ENCODE measurements at places on chromosomes 12 and 14. TPM values are rescaled to one million over a fixed set of nuclear protein-coding genes. Genes with fewer than 3 reads are reported as not detected.

ANKRD33 gene
- total RNA-seq = not detected

PLBD2 gene
- total RNA-seq = 31.8 TPM

CLMN gene
- 91.9 TPM for total RNA-seq

- no peak for DNase-seq
Observed at GRCh38 chr14:43877351-43877960, 629.6 kb downstream of the FSCB start.

GPR135 gene
- 6.5 TPM for total RNA-seq

DNA sequence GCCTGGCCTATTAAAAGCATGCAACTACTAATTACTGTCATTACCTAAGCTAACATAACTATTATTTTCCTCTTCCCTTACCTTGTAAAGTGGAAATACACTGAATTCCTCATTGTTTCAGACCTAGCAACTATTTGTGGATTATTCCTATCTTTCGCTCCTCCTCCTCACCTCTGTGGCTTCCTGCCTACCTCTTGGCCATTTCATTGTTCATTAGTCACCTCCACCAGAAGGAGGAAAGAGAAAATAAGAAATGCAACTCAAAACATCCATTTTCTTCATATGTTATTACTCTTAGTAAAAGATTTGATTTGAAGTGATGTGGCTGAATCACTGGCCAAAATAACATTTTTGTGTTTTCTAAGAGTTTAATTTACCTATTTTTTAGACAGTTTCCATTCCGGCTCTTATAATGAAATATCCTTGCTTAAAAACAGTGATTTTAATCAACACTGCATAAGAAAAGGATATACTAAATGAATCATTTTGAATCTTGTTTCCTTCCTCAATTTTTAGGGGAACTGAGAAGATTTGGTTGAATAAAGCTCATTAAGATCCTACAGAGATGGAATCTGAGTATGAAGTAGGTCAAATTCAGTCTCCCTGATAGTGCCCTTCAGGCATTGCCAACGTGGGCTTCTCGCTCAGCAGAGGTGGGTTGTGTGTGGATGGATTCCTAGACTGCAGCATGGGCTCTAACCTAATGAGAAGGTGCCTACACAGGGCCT, 27.6 kb upstream of the ARHGAP5 start:
- DNase-seq = no peak

DNA sequence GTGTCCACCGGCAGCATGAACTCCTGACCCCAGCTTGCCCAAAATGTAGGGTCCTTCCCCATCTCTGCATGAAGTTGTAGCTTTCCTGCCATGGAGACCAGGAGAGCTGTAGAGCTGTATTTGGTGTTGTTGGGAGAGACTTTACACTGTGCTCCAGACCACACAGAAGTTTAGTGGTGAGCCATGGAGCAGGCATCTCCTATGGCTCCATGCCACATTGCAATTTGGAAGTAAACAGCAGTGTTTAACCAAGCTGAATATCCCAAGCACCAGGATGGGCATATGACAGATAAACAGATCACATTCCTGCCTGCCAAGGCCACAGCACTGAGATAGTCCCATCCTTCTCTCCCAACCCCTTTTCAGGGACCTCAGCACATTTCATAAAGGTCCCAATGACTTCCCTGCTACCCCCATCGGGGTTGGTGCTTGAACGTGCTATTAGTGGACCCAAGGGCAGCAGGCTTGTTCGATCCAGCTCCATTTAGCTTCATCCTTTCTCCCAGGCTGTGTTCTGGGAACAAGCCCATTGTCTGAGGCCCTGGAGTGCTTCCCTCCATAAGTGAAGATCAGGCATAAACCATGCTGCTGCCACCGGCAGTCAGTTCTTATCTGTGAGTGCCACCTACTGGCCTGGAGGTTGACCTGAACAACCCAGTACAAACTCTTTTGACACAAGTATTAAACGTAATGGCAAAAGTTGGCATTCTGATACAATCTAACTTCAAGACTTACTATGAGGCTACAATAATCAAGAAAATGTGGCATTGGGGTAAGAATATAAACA, 172.3 kb upstream of the ATXN7L3B start:
- no peak for DNase-seq

AQP5 gene
- 0.34 TPM for total RNA-seq

PGF gene
- total RNA-seq = 4.4 TPM

DNA sequence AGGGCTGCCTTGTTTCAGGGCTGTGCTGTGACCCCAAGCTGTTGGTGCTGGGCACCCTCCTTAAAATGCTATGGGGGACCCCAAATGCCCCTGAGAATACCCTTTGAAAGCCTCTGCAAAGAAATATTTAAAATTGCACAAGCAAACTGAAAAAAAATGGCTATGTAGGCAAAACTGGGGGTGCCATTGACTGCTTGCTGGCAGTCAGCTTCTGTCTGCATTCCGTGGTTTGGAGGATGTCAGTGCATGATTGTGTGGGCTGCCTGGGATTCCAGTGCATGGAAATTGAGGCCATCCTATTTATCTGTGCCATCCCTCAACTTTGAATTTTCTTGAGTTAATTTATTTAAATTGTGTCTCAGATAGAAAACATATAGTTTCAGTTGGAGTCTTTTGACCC, 113.7 kb upstream of the RTL1 start:
- DNase-seq = no peak

DNA sequence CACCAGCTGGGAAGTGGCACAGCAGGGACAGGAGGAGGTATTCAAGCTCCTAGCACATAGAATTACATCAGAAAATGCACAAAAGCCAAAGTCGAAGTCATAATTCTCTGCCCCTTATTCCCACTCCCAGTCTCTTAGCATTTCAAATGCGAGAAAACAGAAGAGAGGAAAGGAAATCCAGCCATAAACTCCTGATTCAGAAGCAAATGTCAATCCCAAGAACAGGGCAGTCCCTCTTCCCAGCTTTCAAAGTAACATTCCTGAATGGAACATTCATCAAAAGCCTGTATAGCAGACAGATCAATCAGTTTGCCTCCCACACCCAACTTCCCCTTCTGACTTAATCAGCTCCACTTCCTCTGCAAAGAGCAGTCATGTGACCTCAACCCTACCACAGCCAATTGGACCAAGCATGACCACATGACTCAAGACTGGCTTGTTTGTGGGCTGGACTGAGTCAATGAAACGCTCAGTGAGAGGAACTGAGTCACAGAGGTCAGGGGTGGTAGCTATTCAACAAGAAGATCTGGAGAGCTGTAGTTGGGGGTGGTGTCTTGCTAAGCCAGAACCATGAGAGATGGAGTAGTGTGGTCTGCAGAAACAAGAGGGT, 41.4 kb upstream of the TUNAR start:
- no peak for DNase-seq

GRCh38 chr12:121424624-121424975, 24.7 kb downstream of the RNF34 start:
- DNase-seq = no peak

- no peak for DNase-seq
Observed at GRCh38 chr12:67676624-67677023, 28.1 kb downstream of the DYRK2 start.

DNA sequence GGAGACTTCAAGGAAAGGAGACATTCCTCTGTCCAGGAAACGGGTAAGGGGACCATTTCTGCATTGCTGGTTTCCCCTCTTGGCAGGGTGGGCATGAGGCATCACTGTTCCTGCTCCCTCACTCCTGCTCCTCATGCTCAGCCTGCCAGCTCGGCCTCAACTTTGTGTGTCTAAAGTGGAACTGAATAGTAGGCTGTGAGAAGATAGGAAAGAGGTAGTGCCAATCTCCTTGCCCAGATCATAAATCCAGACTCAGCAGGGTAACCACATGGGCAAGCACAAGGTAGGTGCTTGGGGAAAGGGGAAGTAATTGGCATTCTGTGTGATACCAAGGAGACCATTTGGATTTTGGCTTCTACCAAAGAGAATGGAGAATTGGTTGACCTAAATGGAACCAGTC, 2.6 kb downstream of the LTB4R start:
- no peak for DNase-seq

- DNase-seq = no peak
Observed at GRCh38 chr12:122732170-122732569, 1.5 kb upstream of the HCAR1 start.

DNA sequence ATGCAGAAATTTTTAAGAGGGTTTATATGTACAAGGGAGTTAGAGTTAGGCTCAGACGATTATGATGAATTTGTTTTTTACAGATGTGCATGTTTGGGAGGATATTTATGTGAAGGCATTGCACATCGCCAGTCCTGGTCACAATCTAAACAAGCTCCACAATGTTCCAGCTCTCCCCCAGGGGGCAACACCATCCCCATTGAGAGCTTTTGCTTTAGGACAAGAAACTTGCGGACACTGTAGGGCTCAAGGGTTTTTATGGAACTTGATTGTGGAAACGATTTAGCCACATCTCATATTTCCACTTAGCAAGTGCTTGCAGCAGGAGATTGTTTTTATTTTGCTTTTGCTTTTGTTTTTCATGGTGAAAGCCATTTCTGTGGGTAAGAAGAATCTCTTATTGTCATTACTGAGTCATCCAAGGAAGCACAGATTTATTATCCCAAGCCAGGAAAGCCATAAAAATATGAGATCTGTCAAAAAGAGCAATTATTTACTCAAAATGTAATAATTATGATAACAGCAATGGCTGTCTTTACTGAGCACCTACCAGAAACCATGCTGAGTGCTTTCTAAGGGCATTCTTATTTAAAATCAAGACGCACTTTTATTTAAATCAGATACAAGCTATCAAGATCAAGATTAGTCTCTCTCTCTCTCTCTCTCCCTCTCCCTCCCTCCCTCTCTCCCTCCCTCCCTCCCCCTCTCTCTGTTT, 276.7 kb upstream of the SRRM4 start:
- no peak for DNase-seq

DNA sequence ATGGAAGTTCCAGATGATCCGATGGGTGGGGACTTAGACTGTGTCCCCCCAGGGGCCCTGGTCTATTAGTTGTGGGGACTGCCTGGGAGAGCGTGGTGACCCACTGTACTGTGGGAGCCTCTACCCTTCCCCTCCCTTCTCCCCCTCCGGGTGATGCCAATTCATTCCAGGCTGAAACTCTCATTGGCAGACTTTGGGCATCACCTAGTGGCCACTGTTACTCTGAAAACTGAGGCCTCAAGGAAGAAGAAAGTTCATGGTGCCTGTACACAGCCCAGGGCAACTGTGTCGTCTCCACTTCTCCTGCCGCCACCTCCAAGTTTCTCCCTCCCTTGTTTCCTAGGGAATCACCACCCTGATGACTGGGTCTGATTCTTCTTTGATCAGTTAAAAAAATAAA, 173.6 kb upstream of the ALG10B start:
- peak; percentile 31 for DNase-seq

DNA sequence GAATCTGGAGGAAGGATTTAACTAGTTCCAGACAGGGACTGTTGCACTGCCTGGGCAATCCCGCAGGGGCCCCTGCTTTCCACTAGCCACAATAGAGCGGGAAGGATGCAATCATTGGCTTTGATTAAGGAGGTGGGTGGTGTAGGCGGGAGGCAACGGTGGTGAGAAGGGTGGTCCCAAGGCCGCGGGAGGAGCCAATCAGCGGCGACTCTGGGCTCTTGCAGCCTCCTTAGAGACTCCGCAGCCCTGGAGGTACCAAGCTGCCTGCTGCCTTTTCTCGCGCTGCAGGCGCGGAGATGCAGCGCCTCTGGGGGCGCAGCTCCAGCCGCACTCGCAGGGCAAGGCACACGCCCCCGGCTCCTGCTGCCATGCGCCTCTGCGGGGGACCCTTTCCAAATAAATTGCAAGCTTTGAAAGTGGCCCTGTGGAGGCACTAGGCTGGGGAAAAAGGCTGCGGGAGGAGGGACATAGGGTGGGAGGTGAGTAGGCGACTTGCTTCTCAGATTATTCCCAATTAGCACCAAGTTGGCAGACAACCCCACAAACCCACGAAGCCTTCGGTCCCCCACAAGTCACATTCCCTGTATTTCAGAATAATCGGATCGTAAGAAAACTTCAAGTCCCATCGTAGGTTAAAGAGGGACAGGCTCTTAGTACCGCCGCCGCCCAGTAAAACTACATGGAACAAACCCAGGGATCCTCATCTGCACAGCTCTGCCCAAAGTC, 858 bp upstream of the KCNA1 start:
- DNase-seq = no peak

DNA sequence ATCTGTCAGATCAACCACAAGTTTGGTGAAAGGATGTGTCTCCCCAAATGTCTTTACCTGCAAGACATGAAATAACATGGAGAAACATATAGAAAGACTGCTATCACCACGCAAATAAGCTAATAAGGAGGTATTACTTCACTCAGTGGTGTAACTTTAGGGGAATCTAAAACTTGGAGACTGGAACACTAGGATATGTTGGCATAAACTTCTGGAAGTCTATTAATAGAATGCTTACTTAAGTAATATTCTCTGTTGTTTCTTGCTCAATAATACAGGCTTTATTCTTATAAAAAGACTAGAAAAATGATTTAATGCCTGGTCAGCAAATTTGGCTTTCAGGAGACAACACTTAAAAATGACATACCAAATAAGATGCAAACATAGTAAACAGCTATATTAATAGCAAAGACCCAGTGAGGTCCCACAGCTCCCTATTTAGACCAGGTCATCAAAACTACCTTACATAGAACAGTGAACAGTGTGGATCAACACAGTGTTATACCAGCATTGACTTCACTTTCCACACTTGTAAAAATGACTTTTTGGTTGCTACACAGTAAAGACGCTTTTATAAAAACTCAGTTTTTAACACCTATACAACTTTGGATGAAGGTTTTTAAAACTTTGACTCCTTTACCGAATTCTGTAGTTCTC, 18.9 kb upstream of the HAL start:
- no peak for DNase-seq

GRCh38 chr14:94173471-94173884, 644 bp upstream of the PPP4R4 start:
- no peak for DNase-seq

RPGRIP1 gene
- 0.49 TPM for total RNA-seq

- DNase-seq = no peak
Observed at GRCh38 chr12:42447371-42447786, 121.4 kb downstream of the PPHLN1 start.

- no peak for DNase-seq
Observed at GRCh38 chr14:48805315-48805714, 780.9 kb downstream of the RPS29 start.

ADAM20 gene
- total RNA-seq = 2.8 TPM

DNA sequence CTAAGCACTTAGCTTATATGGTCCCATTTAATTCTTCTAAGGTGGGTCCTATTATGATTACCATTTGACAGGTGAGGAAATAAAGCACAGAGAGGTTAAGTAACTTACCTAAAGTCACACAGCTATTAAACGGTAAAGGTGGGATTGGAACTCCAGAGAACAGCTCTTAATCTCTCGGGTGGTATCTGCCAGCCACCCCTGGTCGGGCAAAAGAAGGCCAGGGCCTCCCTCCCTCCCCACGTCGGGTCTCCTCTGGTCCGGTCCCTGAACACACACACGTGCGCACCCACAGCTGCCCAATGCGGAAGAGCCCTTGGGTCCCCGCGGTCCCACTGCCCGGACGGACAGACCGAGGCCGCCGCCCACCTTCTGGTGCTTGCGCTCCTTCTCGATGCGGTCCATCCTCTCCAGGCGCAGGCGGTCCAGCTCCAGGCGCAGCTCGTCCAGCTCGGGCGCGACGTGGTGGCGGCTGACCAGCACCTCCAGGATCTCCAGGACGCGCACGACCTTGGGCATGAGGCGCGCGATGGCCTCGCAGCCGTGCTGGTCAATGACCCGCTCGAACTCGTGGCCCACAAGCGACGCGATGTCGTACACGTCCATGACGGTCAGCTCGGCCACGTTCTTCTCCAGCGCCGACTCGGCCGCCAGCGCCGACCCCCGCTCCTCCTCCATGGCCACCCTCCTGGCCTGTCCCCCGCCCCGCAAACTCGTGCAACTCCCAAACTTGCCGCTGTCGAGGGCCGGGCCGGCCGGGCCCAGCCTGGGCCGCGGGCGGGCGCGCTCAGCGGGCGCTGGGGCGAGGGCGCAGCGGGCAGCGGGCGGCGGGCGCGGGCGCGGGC, 490 bp downstream of the RILPL1 start:
- DNase-seq = peak; percentile 52

All from ureter (tissue), 1 donor.